ENCODE measurements at places on chromosomes 16 and 17. TPM values are rescaled to one million over a fixed set of nuclear protein-coding genes. Genes with fewer than 3 reads are reported as not detected.
A peak's percentile ranks its signal among the peaks of the same experiment; 100 is the strongest.

The NOXO1 gene
- 0.65 TPM for total RNA-seq

DNA sequence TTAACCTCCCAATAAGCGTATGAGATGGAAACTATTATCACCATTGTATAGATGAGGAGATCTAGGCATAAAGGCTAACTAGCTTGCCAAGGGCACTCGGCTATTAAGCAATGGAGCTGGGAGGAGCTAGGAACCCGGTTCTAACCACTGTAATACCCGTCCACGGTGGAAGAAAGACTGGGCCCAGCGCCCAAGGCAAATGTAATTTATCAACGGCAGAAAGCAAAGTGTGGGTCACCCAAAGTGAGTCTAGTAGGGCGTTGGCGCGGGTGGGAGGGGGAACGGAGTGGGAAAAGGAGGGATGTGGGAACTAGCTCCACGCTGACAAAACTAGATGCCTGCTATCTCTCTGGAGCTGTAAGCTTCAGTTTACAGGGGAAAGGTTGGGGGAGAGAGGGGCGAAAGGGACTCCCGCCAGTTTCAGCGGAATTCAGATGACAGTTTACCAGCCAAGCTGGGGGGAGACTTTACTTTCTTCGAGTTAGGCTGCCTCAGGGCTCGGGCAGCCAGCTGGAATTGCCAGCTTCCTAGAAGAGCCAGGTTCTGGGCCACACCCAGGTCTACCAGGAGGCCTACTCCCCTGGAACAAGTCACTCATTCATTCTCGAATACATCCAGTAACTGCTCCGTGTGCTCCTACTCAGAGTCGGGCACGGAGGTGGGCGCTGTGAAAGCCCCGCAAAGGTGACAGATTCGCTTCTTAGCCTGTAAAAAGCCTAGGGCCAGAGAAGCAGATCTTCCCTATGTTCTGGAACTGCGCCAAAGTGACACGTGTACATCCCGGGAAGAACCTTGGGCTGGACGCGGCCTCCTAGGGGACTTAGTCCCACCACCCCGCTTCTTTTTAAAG, 837 bp downstream of the LRRC59 start:
- peak; percentile 56 for DNase-seq

DNA sequence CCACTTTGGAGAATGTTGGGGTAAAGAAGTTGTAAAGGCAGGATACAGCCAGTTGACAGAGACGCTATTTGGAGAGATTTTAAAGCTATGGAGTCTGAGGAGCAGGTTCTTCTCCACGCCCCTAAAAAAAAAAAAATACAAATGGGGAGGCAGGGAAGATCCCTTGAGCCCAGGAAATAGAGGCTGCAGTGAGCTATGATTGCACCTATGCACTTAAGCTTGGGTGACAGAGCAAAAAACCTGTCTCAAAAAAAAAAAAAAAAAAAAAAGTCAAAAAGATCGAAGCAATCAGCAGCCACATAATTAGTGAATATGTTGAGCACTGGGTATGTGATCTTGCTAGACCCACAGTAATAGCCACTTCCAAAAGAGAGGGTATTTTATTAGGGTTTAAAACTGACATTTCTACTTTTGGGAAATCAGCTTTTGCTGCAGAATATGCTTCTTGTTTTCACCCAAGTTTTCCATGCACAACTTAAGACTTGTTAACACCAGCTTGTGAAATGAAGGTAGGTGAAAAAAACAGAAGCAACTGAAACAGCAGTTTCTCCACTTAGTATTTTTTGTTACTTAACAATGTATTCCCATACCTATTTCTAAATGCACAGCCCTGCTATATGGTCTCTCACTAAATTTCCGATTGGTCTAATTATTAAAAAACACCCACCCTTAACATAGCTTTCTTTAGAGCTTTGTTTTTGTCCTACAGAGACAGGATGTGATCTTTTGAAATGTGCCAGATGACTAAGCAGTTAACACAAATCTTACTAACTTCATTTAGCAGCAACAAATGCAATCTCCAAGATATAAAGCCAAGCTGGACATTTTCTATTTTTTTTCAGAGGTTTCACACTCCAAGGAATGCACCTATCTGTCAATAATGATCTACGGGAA, 2.5 kb upstream of the ARL6IP1 start:
- DNase-seq = no peak

GRCh38 chr17:77548967-77549366, 408.2 kb downstream of the SEC14L1 start:
- no peak for DNase-seq

- no peak for DNase-seq
Observed at GRCh38 chr16:65120831-65121721, 787 bp downstream of the CDH11 start.

DNA sequence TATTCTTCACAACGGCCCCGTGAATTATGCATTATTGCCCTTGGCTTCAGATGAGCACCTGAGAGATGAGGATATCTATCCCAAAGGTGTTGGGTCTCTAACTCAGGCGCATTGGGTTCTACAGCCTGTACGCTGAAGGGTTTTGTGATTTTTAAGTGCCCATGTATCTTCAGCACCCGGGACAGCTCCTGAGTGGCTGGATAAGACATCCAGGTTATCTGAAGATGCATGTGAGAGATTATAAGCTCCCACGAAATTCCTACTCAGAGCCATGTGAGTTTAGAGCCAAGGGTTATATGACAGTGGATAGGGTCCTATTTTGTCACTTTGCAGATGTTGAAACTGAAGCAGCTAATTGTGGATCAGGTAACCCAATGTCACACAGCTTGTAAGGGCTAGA, 612.3 kb upstream of the EEF2KMT start:
- no peak for DNase-seq

DNA sequence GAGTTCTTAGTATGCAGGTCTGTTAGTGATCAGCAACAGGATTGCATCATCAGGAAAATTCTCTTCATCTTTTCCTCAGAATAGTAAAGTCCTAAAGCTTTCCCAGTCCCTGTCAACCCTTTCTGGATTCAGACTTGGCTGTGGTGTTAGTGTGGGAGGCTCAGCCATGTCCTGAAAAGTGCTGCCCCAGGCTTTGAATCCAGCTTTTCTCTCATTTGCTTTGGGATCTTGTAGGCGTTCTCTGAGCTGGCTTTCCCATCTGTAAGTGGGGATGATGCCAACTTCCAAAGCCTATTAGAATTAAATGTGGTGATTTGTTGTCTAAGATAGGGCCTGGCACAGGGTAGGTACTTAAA, 3.0 kb downstream of the ALKBH5 start:
- DNase-seq = no peak

The RAMP2 gene
- total RNA-seq = 41.9 TPM

DNA sequence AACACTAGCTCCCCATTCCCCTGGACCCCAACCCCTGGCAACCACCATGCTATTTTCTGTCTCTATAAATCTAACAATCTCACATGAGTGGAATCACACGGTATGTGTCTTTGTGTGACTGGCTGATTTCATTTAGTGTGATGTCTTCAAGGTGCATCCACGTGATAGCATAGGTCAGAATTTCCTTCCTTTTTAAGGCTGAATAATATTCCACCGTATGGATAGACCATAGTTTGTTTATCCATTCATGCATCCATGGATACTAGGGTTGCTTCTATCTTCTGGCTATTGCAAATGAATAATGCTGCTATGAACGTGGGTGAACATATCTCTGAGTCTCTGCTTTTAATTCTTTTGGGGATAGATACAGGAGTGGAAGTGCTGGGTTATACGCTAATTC, 43.9 kb downstream of the TMEM235 start:
- DNase-seq = no peak

GRCh38 chr17:12994341-12995074, 23.3 kb downstream of the ELAC2 start:
- DNase-seq = no peak

All from ureter (tissue), 1 donor.